Right kidney (tissue), 9 donors: ENCODE measurements at places on chromosomes 1 and 21.

GRCh38 chr1:228152097-228152917, 2.6 kb downstream of the GJC2 start:
- DNase-seq, result no peak

- peak; percentile 56 for DNase-seq
Measured at GRCh38 chr1:24319312-24319863, at the start of gene GRHL3. Gene GRHL3 (plus strand): TSS chr1:24319357. CDS start chr1:24319552, 195 bp downstream.

- DNase-seq, result no peak
Measured at GRCh38 chr1:115113766-115114165, 24.5 kb upstream of the TSPAN2 start.

- no peak for DNase-seq
Measured at GRCh38 chr1:29372108-29372507, 135.8 kb downstream of the PTPRU start.

GRCh38 chr1:30405631-30406212, 317.7 kb downstream of the MATN1 start:
- DNase-seq, result no peak

DNA sequence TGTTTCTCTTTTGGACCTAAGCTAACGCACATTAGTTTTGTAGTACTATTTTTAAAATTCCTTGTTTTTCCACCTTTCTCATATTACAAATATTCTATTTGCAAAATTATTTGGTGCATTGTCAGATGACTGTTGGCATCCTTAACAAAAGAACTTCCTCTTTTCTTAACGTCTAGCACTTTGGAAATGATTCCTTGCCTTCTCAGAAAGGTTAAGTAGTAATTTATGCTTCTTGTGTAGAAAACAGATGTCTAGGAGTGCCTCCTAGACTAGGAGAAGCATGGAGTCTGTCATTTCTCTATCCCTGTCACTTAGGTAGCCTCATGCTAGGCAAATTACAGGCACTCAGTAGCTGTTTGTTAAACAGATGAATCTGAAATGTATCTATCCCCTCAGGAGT, 64.4 kb downstream of the HSPA13 start:
- no peak for DNase-seq

GRCh38 chr1:174153085-174153824, 6.1 kb upstream of the RABGAP1L start:
- DNase-seq, result no peak

DNA sequence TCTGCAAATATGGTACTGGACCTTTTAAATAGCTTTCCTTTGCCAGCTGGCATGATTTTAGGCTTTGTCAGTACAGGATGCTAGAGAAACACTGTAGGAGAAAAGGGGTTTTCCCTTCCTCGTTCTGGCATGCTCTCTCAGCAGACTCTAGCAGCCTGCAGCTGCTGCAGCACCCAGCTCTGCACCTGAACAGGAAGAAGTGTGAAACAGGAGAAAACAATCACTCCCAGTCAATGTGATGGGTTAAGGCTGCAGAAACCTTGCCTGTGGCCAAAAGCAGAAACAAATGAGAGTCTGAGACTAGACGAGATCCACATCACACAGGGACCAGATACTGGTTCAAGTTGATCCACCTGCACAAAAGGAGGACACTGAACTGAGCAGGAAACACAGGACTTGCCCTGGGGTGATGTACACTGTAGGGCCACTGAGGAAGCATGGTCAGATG, 21.2 kb downstream of the OVGP1 start:
- DNase-seq, result no peak
